Muscle of leg (tissue), 16 donors: ENCODE measurements at places on chromosomes 1 and 21. TPM values are rescaled to one million over a fixed set of nuclear protein-coding genes. Genes with fewer than 3 reads are reported as not detected.

The OR2L13 gene
- polyA plus RNA-seq, result not detected

The TSSK3 gene
- 1.8 TPM for polyA plus RNA-seq

The TIE1 gene
- 44.4 TPM for polyA plus RNA-seq

The LCE1A gene
- polyA plus RNA-seq, result not detected

The MRPL24 gene
- 74.0 TPM for polyA plus RNA-seq

The MDM4 gene
- 33.8 TPM for polyA plus RNA-seq

The MYOG gene
- polyA plus RNA-seq, result 476 TPM

The LCE7A gene
- not detected for polyA plus RNA-seq

The LRP8 gene
- 6.9 TPM for polyA plus RNA-seq

The DENND2C gene
- polyA plus RNA-seq, result 2.7 TPM

The PCAT6 gene
- polyA plus RNA-seq, result 2.1 TPM

The C1orf116 gene
- polyA plus RNA-seq, result 0.07 TPM

The CDK11B gene
- 35.3 TPM for polyA plus RNA-seq

The TNFAIP8L2 gene
- 1.7 TPM for polyA plus RNA-seq

The KANK4 gene
- 13.0 TPM for polyA plus RNA-seq

The MEGF6 gene
- 10.6 TPM for polyA plus RNA-seq

The KLHL21 gene
- polyA plus RNA-seq, result 30.2 TPM

The USP25 gene
- polyA plus RNA-seq, result 44.8 TPM

The AJAP1 gene
- 0.89 TPM for polyA plus RNA-seq

The FCRL3 gene
- 0.12 TPM for polyA plus RNA-seq

The PGBD2 gene
- 4.8 TPM for polyA plus RNA-seq
